ENCODE measurements at places on chromosomes 11 and 22.

- DNase-seq, result no peak
These were observed 71.1 kb downstream of the RPUSD4 start for GRCh38 chr11:126140201-126140925.

DNA sequence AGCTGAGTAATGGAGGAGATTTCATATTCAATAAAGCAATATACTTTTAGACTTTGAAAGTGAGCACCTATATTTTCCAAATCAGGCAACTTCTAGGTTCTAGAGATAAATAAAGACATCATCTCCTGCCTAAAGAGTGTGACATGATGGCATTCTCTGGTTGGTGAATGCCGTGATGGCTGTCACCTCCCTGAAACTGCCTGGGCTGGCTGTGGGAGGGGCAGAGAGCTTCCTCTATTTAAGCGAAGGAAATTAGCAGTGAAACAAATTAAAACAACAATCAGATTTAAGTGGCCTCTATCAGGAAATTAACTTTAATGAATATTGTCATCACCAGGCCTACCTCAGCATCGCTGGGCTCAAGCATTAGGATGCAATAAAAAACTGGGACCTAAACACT, 113.9 kb downstream of the ARL14EP start:
- DNase-seq, result no peak

GRCh38 chr22:45484742-45485141, 17.9 kb upstream of the FBLN1 start:
- DNase-seq, result no peak

- DNase-seq, result no peak
These were observed 116.9 kb downstream of the SOX6 start for GRCh38 chr11:16239141-16240105.

DNA sequence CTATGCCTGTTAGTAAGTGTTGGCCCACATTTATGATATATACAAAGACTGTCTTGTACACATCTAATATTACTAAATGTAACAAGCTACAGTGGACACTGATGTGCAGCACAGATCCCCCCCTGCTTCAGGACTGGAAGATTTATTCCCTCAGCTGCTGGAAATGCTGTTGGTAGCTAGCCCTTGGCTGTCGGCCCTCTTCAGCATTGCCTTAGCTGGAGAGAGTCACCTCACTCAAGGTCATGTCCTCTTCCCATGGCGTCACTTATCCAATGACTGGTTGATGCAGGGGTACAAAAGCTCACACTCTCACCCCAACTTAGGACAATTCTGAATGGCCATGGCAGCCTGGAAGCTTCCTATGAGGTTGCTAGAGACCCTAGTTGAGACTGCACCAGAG, 312.7 kb downstream of the SOX6 start:
- no peak for DNase-seq

DNA sequence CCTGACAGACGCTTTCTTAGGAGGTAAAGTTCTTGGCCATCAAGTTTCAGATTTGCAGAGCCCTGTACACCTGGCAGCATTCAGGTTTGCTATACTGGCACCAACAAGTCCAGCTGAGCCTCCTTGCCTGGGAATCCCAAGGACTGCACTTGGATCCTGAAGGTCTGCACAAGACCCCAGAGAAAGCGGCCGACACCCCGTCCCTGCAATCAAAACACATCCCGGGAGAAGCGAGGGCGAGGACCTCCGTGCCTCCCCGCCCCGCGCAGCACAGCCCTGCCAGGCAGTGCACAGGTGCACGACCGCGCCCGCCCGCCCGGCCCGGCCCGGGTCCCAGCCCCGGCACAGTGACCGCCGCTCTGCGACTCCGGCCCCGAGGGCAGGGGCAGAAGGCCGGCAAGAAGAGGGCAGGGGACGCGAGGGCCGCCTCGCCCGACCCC, 559 bp downstream of the MRTFA start:
- DNase-seq, result no peak

DNA sequence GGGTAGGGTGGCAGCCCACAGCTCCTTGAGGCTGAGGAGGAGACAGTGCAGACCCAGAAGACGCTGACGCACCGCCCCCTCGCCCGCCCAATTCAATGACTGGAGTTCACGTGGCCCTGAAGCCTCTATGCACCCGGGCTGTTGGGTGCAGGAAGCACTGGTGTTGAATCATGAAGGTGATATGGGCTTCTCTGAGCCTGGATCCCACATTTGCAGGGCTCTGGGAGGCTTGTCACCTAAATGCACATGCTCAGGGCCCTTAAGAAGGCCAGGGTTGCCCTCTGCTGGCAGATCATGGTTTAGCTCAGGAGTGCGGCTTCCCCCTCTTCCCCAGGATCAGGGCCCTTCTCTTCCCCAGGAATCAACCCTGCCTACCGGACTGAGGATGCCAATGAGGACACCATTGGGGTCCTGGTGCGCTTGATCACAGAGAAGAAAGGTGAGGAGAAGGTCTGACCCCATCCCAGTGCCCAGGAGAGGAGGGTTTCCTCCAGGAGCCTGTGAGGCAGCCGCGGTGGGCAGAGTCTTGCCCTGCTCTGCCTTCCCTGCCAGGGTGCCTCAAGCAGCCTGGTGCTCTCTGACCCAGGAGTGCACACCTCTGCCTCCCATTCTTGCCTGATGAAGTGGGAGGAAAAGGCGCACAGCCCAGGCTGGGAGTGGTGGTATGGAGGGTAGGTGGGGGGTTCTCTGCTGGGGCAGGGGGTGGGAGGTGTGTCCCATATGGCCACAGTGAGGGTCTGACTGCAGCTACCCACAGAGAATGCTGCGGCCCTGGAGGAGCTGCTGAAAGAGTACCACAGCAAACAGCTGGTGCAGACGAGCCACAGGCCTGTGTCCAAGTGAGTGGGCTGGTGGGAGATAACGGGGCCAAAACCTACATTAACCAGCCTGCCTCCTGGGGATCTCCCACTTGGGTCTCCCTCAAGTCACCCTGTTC, 17.5 kb downstream of the RELT start:
- DNase-seq, result peak; percentile 94

DNA sequence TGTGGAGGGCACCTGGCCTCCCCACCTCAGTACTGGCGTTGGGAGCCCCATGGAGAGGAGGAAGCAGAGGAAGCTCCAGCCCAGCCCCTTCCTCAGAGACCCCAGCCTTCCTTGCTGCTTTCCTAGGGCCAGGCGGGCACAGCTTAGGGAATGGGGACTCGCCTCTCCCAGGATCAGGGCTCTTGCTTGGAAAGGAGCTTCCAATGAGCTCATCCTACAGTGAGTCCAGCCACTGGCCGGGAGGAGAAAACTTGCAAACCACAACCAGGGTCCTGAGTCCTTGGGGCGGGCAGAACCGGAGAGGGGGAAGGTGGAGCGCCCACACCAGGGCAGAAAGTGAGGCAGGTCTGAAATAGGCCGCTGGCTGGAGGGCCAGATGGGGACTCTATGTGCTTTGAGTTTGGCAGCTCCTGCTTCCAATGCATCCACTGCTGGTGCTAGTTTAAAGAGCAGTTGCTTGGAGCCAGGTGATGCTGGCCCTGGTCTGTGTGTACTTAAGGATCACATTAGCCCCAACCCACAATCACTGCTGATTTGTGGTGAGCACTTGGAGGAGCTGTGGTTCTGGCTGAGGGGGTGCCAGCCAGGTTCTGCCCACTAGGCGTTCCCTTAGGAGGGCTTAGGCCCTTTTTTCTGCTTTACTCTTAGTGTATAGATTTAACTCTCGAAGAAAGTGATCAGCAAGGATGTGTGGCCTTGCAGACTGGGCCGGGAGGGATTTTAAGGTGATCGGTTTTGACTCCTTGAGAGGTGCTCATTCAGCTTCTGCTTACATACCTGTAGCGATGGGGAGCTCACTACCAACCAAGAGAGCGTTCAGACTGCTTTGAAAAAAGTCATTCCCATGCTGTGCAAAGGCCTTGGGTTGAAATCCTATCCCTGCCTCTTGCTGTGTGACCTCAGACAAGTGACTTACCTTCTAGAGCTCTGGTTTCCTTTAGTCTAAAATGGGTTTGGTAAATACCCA, 81.9 kb downstream of the TP53I11 start:
- DNase-seq, result no peak

- no peak for DNase-seq
These were observed 750.2 kb downstream of the OPCML start for GRCh38 chr11:132782102-132782501.

GRCh38 chr11:43493431-43493830, 134.7 kb downstream of the TTC17 start:
- no peak for DNase-seq

All from SK-N-SH (cell line).